ENCODE measurements at places on chromosomes 7 and 10.

DNA sequence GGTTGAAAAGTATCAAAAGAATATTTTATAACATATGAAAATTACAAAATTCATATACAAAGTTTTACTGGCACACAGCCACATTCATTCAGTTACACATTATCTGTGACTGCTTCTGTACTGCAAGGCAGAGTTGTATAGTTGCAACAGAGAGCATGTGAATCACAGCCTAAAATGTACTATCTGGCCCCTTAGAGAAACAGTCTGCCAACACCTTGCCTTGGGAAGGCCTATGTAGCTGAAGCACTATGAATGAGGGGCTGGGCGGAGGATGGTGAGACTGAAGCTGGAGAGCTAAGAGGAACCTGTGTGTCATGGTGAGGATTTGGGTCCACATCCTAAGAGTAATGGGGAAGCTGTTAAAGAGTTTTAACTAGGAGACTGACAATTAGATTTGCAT is 35.7 kb downstream of the PDZD8 start:
- DNase-seq, result no peak

GRCh38 chr7:30159163-30159562 is 24.4 kb downstream of the MTURN start:
- DNase-seq, result no peak

- no peak for DNase-seq
These were observed 83.0 kb upstream of the SEC61G start for GRCh38 chr7:54841772-54842697.

DNA sequence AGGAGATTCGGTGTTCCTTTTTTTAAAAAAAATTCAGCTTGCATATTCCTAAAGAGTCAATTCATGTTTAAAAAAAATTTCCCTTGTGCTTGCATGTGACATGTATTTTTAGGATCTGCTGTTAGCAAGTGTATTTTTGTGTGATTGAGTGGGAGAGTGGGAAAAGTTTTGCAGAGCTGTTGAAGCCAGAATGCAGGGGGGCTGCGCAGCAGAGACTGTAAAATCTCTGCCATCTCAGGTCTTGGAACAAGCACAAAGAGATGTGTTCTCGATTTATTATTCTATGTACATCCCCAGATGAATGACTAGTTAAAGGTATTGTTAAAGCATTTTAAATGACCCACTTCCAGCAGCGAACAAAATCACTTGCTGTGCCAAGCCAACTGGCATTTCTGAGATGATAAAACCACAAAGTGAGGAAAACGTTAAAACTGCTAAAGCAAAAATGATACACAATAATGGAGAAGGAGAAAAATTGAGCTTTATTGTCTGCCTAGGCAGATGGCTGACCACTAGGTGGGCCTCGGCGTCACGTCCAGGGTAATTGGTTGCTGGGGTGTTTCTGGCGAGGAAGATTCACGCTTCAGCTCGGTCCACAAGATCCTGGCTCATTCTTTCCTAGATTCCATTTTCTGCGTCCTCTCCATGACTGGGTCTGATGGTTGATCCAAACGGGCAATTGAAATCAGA is 67.0 kb upstream of the ATRNL1 start:
- DNase-seq, result no peak

DNA sequence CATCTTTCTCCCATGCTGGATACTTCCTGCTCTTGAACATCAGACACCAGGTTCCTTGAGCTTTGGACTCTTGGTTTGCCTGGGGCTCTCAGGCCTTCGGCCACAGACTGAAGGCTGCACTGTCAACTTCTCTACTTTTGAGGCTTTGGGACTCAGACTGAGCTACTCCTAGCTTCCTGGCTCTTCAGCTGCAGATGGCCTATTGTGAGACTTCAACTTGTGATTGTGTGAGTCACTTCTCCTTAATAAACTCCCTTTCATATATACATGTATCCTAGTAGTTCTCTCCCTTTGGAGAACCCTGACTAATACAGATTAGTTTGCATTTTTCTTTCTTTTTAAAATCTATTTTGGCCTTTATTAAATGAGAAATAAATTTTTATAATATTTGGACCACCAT is 276.2 kb upstream of the SEMA3C start:
- DNase-seq, result no peak

GRCh38 chr10:21100871-21101514 is 203.9 kb upstream of the NEBL start:
- DNase-seq, result no peak

GRCh38 chr10:95196046-95196445 is 2.0 kb downstream of the ACSM6 start:
- no peak for DNase-seq

DNA sequence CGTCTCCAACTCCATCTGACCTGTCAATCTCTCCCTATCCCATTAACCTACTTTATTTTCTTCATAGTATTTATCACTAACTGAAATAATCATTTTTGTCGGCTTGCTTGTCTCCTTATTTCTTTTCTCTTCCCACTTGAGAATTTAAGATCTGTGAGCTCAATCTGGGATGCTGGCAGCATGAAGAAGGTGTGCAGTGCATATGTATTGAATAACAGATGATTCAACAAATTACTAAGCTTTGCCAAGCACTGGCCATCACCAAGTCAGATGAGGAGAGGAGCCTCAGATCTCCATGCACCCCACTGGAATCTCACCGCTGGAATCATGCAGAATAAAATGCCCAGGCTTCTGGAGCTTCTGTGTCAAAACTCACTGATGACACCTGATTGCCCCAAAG is 47.6 kb upstream of the PPP1R3C start:
- no peak for DNase-seq

DNA sequence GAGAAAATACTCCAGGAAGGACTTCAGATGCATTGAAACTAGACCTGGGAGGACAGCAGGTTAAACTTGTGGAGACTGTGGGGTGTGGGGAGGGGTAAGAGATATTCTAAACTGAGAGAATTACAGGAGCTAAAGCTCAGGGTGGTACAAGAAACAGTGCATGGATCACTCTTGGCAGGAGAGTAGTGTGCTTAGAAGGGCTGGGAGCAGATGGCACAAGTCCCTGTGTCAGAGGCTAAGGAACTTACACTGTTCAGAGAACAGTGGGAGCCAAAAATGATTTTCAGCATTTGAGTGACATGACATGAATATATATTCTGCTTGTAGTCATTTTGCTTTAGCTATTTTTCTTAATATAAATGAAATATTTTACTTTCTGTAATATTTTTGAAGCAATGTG is 36.0 kb upstream of the LAMB1 start:
- DNase-seq, result no peak

DNA sequence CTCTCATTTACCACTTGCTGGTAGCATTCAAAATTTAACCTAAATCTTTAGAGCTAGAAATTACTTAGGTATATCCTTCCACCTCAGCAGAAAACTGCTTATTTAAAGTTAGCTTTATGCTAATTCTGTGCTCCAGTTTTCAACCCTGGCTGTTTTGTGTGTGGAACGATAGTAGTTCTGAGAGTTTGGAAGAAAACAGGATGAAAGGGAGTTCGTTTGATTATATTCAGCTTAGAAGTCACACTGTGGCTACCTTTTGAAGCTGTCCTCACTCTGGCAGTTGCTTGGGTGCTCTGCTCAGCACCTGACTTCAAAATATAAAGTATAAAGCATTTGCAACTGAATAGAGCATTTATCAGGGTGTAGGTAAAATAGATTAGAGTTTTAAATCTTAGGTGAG is 2.6 kb upstream of the ASCC1 start:
- DNase-seq, result no peak

DNA sequence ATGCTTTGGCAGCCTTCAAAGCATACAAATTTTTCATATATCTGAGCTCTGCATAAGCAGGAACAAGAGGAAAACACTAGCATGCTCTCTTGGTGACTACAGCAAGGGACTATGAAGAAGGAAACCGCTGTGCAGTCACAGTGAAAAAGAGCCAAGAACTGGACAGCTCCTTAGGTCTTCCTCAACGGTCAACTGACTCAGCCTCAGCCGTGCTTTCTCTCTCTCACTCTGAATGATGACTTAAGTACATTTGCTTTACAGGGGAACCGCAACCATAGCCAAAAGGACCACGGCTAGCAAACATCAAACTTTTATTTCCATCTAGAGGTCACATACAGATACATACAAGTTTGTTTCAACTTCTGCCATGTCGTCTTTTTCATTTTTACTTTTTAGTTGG is 69.9 kb downstream of the HYCC1 start:
- DNase-seq, result no peak

- no peak for DNase-seq
These were observed 266.6 kb upstream of the GNAI1 start for GRCh38 chr7:79868010-79868409.

DNA sequence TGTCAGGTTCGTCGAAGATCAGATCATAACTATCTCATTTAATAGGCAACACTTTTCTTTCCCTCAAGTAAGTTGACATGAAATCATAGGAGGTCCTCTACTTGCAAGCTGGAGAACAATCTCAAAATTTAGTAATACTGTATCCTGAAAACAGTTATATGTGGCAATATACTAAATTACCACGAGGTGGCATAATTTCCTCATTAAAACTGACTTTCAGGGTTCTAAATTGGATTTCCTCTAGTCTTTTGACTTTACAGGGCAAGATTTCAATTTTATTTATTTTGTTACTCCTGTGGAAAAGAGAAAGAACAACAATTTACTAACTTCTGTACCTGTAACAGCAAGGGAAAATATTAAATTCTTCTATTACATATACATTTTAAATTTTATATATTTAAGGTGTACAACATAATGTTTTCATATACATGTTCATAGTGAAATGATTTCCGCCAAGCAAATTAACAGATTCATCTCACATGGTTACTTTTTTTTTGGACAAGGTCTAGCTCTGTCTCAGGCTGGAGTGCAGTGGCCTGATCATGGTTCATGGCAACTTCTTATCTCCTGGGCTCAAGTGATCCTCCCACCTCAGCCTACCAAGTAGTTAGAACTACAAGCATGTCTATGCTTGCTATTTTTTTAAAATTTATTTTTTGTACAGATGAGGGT is 53.4 kb upstream of the CYP2C18 start:
- DNase-seq, result no peak

DNA sequence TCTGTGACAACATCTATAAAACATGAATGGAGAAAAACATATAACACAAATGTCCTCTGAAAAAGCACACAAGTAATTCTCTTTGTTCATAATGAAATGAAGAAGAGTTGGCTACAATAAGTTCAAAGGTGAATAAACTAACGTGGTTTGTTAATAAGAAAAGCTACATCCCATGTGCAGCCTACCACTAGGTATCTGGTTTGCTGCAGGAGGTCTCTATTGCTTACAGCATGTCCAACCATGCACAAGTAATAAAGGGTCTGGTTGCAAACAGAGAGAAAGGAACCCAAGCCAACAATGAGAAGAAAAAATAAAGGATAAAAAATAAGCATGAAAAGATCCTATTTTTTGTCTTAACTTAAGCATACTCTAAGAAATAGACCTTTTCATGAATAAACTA is 139.2 kb downstream of the CHCHD3 start:
- no peak for DNase-seq

- DNase-seq, result no peak
These were observed 169.2 kb downstream of the ZNF438 start for GRCh38 chr10:30862486-30862885.

DNA sequence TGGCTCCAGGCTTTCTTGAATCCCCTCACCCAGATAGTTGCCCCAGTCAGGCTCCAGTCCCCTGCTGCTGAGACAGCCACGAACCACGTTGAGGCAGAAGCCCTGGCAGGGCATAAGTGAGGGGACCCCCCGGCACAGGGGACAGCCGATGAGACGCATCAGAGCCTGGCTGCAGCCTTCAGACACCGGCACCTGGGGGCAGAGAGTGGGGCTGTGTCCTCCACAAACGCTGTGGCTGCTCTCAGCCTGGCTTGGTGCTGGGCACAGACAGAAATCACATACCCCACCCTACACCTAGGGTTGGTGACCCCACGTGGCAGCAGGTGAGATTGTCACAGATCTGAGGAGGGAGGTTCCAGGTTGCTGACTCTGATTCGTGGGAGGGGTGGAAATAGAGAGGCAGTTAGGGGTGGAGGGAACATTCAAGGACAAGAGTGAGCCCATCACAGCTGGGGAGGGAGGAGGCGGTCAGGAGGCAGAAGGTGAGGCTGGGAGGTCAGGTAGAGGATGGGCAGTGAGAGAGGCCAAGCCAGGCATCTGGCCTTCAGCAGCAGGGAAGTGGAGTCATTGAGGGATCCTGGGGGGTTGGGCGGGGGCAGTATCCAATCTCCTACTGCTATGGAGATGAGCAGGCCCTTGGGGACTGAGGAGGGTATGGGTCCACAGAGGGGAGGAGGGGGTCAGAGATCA is 3.2 kb downstream of the GPC2 start:
- no peak for DNase-seq
